ENCODE measurements at places on chromosomes 5 and 9. TPM values are rescaled to one million over a fixed set of nuclear protein-coding genes. Genes with fewer than 3 reads are reported as not detected.

DNA sequence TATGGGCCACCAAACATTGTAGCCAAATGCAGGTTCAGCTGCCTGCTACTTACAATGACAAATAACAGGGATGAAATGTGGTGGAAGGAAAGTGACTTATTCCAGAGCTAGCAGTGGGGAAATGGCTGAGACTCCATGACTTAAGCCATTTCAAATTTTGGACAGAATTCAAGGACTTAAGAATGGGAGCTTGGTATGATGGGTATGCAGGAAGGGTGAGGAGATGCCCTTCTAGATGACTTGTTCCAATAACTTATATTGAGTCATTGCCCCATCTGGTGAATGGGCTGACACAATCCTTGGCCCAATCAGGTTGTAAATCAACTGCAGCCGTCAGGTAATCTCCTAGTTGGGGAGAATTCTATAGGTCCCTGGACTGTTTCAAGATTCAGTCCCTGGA is 230.7 kb upstream of the SGCD start:
- DNase-seq: no peak

DNA sequence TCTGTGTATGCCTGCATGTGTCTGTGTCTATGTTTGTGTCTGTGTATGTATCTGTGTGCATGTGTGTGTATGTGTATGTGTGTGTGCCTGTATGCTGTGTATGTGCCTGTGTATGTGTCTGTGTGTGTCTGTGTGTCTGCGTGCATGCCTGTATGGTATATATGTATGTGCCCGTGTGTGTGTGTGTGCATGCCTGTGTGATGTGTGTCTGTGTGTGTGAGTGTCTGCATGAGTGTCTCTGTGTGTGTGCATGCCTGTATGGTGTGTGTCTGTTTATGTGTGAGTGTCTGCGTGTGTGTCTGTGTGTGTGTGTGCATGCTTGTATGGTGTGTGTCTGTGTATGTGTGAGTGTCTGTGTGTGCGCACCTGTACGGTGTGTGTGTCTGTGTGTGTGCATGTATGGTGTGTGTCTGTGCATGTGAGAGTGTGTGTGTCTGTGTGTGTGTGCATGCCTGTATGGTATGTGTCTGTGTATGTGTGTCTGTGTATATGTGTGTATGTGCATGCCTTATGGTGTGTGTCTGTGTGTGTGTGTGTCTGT is 137.1 kb upstream of the IRX2 start:
- DNase-seq: no peak

DNA sequence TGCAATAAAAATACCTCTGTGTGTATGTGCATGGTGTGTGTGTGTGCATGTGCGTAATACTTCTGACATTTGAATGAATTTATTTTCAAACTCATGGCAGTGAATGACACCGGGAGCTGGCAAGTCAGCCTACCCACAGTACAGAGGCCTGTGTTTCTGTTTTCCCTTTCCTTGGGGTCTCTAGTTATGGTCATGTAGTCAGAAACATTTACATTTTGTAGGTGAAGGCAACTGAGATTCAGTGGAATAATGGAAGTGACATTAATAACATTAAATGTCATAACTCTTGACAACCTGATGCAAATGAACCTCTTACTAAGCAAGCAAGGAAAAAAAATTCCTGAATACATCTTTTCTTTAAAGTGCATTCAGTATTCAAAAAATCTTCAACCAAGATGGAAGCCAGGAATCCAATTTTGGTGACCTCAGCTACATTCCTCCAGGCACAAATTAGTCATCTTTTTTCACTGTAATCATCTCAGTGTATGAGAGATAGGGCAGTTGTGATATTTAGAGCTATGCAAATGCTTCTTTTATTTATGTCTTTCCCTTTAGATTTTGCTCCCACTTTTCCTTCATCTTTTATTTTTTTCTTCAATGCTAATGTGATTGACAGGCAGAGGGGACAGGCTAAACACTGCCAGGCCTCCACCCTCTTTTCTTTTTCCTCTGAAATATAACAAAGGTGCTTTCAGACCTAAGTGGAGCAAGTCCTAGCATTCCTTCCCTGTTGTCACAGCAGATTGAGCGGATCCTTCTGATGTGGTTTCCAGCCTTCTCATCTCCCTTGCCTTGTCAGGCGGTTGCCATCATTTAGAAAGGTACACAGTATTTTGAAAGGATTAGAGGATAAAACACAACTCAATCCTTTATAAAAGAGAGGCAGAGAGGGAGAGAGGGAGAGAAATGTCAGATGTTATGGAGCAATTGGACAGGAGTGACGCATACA is 569.8 kb upstream of the ADAMTS16 start:
- DNase-seq: peak; percentile 47

GRCh38 chr9:20112205-20112783 is 323.5 kb upstream of the SLC24A2 start:
- DNase-seq: no peak

DNA sequence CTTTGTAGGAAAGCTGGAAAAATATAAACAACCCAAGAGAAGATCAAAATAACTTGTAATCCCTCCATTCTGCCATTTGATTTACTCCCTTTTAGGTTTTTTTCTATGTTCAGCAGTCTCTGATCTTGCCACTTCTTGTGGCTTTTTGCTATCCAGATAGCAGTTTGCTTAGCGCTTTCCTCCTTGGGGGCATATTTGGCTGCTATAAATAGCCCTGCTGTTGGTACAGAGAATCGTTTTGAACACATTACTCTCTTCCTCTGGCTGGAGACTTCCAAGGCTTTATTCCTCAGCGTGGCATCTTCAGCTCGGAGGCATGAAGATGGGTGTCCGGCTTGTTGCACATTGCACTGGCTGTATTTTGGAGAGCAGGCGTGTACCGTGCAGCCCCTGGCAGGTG is 38.6 kb downstream of the HMCN2 start:
- DNase-seq: no peak

- no peak for DNase-seq
Observed at GRCh38 chr9:104069288-104069687, 24.8 kb upstream of the SMC2 start.

DNA sequence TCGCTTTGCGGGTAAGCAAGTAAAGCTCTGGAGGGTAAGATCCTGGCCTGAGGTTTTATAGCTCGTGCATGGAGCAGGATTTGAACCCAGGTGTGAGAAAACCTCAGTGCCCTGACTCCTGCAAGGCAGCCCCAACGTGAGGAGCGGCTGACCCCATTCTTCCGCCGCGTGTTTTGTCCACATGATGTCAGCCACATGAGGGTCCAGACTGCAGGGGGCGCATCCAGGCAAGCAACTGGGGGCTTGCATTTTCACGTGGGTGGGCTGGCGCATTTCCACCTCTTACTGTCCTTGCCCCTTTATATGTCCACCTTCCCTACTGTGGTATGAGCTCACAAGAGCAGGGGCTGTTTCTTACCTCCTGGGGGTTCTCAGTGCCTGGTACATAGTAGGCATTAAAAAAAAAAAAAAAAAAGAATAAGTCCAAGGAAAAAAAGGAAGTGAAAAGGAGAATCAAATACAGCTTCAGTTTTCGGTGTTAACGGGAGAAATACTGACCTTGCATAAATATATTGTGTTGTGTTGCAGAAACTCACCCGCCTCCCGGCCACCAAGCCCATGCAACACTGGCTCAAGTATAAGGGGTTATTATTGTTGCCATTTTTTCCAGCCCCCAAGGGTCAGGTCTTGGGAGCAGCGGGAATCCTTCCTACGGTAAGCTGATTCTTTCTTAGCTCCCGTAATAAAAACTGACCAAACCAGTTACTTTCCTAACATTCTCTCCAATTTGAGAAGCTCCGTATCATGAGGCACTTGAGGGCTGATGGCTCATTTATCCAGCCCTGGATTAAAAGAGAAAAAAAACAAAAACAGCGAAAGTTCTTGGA is 15.0 kb downstream of the TLX3 start:
- no peak for DNase-seq

- no peak for DNase-seq
Observed at GRCh38 chr5:44729536-44729935, 79.2 kb upstream of the MRPS30 start.

- no peak for DNase-seq
Observed at GRCh38 chr5:170788626-170789304, 5.2 kb downstream of the GABRP start.

GRCh38 chr9:83154821-83155220 is 91.9 kb upstream of the RASEF start:
- DNase-seq: peak; percentile 62

DNA sequence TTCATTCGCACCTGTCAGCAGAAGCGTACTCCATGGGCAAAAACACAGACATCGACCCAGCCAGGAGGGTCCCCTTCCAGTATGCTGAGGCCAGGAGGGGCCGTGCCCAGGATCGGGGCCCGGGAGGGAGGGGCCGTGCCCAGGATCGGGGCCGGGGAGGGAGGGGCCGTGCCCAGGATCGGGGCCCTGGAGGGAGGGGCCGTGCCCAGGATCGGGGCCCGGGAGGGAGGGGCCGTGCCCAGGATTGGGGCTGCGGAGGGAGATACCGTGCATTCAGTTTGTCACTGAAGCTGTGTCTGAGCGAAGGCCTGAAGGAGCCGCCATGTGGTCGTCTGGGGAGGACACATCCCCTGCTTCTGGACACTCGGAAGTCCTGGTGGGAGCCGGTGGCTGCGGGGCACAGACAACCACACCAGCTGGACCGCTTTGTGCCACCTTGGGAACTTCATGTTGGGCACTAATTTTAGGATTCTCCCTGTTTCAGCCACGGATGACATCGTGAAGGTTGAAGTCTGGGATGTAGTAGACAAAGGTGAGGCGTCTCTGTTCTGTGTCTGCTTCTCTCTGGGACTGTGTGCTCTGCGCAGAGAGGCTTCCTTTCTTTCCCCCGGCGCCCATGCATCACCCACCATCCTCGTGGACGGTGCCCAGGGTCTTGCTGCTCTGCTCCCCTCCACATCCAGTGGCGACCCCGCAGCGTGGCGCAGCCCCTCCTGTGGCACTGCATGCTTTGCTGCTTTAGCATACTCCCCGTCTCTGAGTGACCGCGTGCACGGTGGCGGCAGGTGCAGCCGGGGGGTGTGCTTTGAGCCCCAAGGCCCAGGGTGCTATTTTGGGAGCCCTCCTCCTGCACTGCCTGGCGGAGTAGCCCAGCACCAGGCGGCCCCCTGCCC is 16.7 kb upstream of the AJM1 start:
- no peak for DNase-seq

The SLC34A3 gene
- total RNA-seq: not detected

The WDR38 gene
- total RNA-seq: not detected

The TTC16 gene
- not detected for total RNA-seq

The RETREG1 gene
- total RNA-seq: 1.5 TPM
